Right renal cortex interstitium (tissue), 3 donors: ENCODE measurements at places on chromosomes 4 and X.
A peak's percentile ranks its signal among the peaks of the same experiment; 100 is the strongest.

GRCh38 chrX:110563282-110563681 is 204.6 kb downstream of the RTL9 start:
- no peak for DNase-seq

DNA sequence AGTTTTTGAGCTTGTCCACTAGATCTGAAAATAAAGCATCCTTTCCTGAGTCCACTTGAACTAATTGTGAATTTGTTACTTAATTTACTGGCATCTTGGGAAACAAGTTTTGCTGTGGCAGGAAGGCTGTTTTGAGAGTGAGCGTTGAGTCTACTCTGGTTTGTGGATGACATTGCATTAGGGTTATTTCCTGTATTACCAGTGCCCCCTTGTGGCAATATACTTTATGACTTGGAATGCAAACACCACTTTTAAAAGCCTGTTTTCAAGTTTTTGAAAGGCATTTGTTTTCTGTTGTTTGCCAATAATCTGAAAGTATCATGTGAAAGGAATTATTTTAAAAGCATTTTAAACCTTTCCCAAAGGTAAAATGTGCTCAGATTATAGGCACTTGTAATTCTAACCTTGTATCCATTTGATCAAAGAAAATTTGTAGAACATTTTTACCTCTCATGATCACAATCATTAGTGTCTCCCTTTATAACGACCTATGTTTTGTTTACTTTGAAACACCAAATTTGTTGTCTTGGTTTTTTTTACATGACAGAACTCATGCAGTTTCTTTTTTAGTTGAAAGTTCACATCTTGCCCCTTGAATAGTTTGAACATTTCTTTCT is 18.0 kb upstream of the CYP2U1 start:
- DNase-seq: peak; percentile 38

DNA sequence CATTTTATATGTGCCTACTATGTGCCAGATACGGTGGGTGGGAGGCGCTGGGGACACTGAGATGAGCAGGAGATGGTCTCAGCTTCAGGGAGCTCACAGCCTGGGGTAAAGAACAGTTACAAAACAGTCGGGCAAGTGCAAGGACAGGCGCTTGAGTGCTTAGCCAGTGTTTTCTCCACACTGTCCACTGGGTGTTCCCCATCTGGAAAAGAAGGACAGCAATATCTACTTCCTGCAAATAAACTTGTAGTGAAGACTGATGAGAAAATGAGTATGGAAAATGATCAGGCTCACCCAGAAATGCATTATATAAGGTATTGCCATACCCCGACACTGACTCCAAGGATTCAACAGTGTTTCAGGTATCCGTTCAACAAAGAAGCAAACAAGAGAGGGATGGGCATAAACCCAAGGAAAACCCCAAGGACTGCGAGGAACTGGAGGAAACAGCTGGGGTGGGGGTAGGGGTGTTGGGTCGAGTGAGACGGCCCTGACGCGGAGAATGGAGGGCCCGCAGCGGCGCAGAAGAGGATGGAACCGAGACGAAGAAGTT is 835 bp downstream of the TMEM185A start:
- no peak for DNase-seq

- no peak for DNase-seq
Observed at GRCh38 chr4:176226736-176227135, 31.4 kb upstream of the SPATA4 start.

DNA sequence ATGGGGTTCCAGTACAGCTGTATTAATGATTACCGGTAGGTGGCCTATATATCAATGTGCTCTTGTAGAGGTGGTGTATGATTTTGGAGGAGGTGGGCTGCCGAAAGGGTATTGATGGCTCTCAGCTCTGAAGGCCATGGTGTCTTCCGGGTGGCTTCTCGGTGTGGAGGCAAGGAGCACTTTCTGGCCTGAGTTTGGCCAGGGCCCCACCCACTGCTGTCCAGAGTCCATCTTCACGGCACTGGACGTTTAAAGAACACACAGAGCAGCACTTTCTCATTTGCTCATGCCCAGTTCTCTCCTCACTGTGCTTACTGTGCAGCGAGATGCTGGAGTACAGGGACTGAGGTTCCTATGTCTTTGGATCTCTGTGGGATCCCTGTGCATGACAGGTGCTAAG is 16.1 kb downstream of the BST1 start:
- DNase-seq: no peak

- no peak for DNase-seq
Observed at GRCh38 chr4:125045311-125045710, 269.4 kb upstream of the FAT4 start.

- no peak for DNase-seq
Observed at GRCh38 chr4:6221301-6221850, 21.0 kb upstream of the JAKMIP1 start.

DNA sequence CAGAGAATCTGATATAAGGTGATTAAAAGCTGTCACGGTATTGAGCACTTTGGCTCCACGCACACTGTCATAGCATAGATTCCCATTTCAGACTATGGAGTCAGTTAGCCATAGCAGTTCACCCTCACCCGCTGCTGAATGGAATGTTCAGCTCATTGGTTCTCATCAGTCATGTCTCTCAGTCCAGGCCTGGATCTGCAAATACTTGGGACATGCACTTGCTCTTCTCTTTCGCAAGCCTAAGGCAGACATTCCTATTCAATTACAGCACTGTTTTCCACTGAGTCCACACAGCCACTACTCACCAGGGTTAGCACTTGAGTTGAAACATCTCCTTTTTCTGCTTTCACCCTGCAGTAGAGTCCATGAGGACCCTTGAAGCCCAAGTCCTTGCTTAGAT is 30.6 kb upstream of the SCML1 start:
- no peak for DNase-seq

DNA sequence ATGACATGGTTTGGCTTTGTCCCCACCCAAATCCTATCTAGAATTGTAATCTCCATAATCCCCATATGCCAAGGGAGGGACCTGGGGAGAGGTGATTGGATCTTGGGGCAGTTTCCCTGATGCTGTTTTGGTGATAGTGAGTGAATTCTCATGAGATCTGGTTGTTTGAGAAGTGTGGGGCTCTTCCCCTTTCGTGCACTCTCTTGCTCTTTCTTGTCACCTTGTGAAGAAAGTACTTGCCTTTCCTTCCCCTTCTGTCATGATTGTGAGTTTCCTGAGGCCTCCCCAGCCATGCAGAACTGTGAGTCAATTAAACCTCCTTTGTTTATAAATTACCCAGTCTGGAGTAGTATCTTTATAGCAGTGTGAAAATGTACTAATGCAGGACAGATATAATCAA is 36.4 kb upstream of the FREM3 start:
- no peak for DNase-seq

GRCh38 chrX:19990151-19990555 is 708 bp downstream of the BCLAF3 start:
- no peak for DNase-seq

DNA sequence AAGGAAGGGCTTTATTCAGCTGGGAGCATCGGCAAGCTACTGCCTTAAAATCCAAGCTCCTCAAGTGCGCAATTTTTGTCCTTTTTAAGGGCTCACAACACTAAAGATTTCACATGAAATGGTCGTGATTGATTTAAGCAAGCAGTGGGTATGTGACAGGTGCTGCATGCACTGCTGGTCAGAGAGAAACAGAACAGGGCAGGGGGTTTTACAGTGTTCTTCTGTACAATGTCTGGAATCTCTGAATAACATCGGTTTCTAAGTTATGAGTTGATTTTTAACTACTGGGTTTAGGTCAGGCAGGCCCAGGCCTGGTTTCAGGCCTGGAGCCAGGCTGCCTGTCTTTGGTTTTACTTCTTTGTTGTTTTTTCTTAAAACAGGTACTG is 6.0 kb downstream of the UGT2B17 start:
- DNase-seq: no peak

GRCh38 chr4:122652379-122652778 is 31.5 kb upstream of the IL21 start:
- DNase-seq: no peak

- DNase-seq: no peak
Observed at GRCh38 chr4:170398218-170398617, 308.5 kb upstream of the AADAT start.

DNA sequence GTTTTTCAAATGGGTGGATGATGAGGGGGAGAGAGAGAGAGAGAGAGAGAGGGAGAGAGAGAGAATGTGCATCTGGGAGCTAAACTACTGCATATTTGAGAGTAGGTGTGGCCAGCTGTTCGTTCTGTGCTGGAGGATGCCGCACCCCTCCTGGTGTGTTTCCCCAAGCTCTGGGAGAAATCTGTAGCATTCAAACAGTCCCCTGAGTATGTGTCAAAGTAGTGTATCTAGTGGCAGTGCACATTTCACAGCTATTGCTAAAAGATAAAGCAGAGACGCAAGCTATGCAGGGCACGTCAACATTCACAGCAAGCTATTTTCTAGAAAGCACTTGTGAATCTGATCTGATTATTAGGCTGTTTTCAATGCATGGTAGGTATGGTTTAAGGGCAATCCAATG is 83.5 kb upstream of the LIMCH1 start:
- no peak for DNase-seq

DNA sequence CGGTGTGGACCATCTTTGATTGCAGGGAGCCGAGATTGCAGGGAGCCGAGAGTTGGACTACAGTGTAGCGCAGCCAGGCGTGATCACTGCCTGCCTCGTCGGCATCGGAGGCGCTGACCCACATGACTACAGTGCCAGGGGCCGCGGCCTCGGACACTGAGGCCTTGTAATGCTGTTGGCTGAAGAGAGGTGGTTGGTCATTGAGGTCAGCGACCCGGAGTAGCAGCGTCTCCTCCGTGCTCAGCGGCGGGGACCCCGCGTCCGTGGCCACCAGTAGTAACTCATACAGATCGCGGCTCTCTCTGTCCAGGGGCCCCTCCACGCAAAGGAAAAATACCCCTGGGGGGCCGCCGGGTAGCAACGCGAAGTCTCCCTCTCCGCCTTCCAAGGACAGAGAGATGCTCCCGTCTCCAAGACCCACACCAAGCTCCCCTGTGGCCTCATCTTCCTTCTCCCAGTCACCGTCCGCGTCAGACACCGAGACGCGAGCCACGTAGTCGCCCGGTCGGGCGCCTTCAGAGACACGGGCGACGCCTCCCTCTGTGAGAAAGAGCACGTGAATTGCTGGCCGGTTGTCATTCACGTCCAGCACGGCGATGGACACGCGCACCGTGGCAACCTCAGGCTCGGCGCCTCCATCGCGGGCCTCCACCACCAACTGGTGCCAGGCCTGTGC is 1.9 kb downstream of the DCHS2 start:
- no peak for DNase-seq

DNA sequence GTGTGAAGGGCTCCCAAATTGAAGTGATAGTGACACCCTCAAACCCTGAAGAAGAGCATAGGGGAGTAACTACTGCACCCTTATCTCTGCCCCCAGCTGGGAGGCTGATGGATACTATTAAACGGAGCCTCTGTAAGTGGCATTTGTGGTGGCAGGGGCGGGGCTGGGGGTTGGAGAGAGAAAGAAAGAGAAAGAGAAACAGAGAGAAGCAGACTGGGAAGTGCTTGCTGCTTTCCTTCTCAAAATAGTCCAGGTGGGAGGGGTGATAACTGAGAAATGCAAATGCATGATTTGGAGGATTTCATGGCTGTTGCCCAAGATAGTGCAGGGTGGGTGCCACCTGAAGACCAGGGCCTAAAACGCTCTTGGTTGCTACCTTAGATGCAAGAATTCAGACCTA is 253.5 kb upstream of the GATB start:
- DNase-seq: no peak

- no peak for DNase-seq
Observed at GRCh38 chrX:134377537-134377936, 82.4 kb upstream of the HPRT1 start.

DNA sequence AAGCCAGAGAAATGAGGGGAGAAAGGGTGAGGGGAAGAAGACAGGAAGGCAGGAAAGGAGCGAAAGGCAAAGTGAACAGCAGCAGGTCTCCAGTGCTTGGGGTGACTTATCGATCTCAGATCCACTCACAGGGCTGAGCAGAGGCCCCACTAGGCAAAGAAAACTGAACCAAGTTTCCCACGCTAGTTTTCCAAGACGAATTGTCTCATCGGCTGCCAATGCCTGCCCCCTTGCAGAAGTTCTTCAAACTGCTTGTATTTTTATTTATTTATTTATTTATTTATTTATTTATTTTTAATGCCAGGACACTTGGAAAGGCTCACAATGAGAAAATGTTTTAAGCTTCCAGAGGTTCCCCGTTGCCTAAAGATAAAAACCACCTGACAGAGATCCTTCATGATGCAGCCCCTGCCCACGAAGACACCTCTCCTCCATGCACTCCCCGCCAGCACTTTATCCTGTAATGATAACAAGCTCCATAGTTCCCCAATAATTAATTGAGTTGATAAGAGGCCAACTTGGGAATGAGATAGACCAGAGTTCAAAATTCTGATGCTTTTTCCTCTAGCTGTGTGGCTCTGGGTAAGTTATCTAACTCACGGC is 43.2 kb downstream of the QDPR start:
- DNase-seq: peak; percentile 34

DNA sequence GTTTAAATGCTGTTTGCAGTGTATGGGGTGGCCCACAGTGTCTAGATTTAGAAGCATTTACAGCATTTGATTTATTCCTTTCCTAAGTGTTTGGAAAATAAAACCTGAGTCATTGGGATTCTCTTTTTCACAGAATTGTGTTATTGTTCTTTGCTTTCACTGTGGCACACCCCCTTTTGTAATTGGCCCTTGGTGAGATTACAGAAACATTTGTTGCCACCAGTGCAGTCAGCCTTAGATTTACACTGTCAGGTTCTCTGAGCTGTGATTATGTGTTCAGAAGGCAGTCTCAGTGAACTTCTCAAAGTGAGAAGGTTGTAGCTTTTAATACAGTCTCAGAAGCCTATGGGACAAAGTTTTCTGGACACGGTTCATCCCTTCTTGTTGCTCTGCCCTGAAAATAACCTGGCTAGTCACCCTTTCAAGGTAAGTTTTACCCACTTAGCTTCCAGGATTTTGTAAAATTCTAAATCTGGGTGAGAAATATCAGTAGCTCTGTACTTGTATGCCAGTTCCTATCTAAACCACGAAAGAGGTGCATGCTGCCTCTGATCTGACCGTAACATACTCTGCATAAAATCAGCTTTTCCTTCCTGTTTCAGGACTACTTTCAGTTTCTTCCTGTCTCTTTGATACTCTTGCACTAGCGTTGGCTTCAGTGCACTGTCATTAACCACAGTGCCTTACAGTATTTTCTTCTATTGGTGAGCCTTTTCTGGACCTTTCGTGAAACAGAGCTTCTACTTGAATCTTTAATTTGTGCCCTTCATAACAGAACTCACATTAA is 12.6 kb downstream of the RUFY3 start:
- no peak for DNase-seq

DNA sequence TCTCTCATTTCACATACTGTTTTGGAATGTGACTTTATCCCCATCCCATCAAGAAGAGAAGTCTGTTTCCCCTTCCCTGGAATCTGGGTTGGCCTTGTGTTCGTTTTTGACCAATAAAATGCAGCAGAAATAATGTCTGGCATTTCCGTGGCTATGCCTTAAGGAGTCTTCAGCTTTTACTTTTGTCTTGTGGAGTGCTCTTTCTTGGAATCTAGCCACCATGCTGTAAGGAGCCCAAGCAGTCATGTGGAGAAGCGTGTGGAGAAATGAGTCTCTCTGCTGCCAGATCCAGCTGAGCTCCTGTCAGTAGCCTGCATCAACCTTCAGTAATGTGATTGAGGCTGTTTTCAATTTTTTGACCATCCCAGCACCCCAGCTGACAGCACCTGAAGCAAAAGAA is 84.4 kb upstream of the ARMCX2 start:
- no peak for DNase-seq
